ENCODE measurements at places on chromosomes 2 and 18. TPM values are rescaled to one million over a fixed set of nuclear protein-coding genes. Genes with fewer than 3 reads are reported as not detected.

RNF144A gene
- total RNA-seq, result 12.8 TPM

OXER1 gene
- 2.7 TPM for total RNA-seq

ASB18 gene
- not detected for total RNA-seq

DNA sequence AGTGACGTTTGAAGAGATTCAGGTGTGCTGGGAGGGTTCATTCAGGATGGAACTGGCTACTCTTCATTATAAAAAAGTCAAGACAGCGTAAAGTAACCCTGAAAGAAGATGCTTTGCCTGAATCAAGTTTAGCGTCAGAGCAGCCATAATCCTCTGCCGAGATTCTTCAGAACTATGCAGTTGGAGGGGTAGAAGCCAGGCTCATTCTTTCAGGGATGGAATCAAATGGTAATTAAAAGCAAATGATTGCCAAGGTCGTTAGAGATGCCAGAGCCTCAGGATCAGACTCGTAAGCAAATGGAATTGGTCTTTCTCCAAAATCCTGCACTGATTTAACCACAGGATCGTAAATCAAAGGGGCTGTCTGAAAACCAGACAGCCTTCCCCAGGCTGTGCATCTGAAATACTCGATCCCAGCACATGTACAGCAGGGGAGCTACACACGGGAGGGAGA is 21.9 kb downstream of the APCDD1 start:
- no peak for DNase-seq

DNA sequence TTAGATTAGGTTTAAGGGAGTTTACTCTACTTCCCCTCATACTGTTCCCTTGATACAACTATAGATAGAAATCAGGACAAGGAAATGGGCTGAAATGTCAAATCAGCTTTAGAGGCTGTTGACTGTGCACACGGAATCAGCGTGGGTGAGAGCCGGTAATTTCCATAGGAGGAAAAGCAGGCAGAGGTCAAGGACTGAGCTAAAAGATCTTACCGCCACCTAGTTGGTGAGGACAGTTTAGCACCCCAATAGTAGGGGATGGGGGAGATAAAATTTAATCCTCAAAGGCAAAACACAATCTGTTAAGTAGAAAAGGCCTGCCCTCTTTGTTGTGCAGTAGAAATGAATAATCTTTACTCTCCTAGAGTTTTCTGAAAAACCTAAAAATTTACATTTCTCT is 1154.5 kb upstream of the CHAC2 start:
- DNase-seq, result peak; percentile 24

DNA sequence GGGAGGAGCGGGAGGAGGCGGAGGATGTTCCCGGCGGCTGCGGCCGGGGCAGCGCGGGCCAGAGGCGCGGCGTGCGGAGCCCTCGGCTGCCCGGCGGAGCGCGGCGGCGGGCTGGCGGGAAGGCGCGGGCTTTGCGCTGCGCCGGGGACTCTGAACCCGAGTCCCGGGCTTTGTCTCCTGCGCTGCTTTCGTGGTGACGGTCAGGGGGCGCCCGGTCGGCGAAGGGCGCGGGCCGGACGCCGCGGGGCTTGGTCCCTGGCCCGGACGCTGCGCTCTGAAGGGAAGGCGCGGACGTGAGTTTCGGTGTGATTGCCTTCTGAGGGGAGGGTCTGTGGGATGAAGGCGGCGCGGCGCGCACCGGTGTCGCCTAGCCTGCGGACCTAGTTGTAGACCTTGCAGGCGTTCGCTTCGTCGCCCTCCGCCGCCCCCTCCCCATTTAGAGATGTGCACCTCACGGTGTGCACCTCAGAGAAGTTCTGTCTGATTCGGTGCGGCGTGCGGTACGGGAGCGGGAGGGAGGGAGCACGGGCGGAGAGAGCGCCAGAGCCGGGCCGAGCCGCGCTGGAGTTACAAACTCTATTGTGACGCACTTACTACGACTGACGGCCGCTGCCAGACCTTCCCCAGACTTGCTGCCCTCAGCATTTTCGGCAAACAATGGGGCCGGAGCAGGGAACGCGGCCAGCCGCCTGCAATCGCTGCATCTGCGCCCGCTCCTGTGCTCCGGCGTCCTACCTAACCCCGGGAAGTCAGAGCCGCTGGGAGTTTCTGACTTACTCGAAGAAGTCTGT is 2.1 kb downstream of the BCL2L11 start:
- DNase-seq, result peak; percentile 83

- no peak for DNase-seq
Measured at GRCh38 chr2:223729781-223730180, 107.6 kb downstream of the AP1S3 start.

DNA sequence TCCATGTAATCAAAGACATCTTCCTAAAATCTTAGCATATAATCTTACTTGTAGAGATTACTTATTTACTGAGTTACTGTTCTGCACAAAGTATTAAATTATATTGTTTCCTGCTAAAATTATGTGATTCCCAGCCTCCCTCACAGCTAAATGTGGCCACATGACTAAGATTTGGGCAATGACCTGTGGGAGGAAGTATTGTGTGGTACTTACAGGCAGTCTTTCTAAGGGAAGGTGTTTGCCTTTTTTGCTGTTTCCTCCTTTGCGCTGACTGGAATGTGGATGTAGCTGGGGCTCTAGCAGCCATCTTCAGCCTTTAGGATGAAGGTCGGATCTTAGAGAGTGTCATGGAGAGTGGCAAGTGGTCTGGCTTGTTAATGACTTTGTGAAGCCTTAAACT is 146.3 kb upstream of the APCDD1 start:
- no peak for DNase-seq

DNA sequence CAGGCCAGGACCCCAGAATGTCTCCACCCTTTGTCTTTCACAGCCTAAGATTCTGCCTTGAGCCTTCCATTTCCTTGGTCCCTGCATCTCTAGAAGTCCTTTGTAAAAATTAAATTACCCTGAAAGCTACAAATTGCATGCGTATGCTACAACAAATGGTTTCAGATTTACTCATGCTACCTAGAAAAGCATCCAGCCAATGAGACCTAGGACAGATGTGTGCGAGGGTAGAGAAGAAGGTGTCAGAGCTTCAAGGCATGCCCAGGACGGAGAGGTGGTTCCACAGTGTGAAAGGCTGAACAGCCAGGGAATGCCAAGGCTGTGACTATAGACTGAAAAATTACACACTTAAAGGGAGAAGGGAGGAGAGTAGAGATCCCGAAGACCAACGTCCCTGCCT is 40.2 kb downstream of the CCBE1 start:
- DNase-seq, result no peak

Data from WTC11 (cell line).